ENCODE measurements at places on chromosomes 7 and 10.

- peak; percentile 55 for DNase-seq
These were observed 85.9 kb upstream of the MKI67 start for GRCh38 chr10:128211953-128212727.

- DNase-seq: no peak
These were observed 460.1 kb downstream of the MAGI2 start for GRCh38 chr7:78993341-78993740.

DNA sequence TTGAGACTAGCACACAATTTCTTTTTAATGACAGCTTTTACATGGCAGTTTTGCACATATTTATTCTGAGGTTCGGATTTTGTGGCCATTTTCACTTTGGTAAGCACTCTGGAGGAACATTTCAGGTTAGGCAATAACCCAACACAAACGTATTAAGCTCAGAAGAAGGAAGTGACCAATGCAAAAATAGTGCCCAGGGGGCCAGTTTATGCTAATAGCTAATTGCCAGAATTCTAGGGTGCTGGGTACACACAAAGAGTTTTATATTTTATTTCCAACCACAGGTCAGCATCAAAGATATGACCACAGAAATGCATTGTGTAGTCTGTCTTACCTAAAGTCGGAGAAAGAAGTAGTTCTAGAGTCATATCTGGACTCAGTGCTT lies 8.4 kb upstream of the AGR2 start:
- no peak for DNase-seq

DNA sequence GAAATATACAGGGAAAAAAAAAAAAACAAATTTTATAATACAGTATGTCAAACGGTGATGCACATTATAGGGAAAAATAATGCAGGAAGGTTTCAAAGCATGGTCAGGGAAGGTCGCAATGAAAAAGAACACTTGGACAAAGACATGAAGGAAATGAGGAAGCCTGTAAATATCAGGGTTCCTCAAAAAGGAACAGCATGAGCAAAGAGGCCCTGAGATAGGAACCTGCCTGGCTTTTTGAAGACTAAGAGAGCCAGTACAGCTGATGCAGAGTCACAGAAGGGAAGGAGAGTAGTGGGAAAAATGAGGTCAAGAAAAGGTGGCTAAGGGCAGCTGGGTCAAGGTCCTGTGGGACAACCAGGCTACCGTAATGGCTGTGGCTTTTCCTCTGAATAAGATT lies 1.9 kb downstream of the VPS41 start:
- no peak for DNase-seq

GRCh38 chr10:131233611-131234258 lies 77.8 kb downstream of the TCERG1L start:
- no peak for DNase-seq

DNA sequence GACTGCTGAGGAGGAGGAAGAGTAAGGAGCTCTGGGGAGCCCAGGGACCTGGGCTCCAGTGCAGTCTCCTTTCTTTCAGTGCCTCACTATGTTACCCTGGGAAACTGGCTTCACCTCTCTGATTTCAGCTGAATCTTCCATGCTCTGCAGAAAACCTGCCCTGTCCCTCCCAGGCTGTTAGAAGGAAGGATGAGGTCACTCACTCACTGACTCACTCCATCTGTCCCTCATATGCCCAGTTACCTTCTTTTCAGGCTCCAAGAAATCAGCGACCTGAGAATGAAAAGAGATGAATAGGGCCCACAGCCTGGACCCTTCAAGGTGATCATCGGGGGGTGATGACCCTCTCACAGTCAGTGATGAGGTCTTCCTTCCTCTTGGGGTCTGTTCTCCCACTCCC lies 481 bp downstream of the SFTPA2 start:
- DNase-seq: no peak

GRCh38 chr10:88386821-88387773 lies 196.0 kb downstream of the RNLS start:
- DNase-seq: no peak

DNA sequence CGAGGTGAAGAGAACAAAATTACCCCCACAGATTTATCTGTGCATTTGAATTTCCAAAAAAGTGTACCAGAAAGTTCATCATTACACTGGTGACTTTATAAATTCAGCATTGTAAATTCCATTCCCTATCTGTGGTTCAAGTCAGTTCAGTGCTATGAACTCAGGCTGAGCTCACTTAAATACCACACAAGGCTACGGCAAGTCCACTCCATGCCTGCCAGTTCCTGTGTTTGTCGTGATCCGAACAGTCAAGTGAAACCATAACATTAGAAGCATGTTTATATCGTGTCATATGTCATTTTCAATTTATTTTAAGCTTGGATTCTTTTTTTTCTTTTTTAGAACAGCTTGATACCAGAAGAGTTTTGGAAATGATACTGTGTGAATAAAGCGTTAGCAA lies 14.8 kb downstream of the MBL2 start:
- DNase-seq: no peak

DNA sequence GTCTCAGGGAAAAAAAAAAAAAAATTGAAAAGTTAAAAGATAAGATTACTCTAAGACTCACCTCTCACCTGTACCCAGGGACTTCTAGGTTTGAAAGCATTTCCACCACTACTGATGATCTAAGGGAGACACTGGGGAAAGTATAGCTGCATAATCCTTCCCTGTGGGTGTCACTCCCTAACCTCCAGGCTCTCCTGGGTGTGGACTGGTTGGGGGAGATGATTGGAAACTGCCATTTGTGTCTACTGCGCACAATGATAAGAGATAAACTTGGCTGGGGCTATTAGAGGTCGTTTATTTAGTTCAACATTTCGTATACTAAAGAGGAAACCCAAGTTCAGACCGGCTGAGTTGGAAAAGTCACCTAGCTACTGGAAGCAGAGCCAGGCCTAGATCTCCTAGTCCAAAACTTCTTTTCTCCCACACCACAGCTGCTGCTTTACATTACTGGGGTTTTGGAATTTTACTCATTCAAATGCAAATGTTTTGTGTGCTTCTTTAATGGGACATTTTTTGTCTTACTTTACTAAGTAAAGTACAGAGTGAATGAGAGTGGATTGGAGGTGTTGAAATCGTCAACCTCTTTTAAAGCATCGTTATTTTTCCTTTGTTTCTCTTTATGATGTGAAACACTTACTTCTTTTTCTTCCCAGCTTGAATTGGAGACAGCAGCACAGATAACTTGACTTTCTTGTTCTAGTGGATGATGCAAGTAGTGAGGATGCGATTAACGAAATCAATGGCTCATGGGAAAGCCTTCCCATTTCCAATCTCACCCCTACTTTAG lies 22.3 kb upstream of the SEC61G start:
- DNase-seq: no peak

- DNase-seq: no peak
These were observed 10.5 kb downstream of the CRCP start for GRCh38 chr7:66125052-66125694.

- no peak for DNase-seq
These were observed 18.4 kb downstream of the CTBP2 start for GRCh38 chr10:125141860-125142484.

GRCh38 chr7:135368416-135369186 lies 135.0 kb downstream of the STRA8 start:
- no peak for DNase-seq

- no peak for DNase-seq
These were observed 46.1 kb upstream of the APBB1IP start for GRCh38 chr10:26391701-26392695.

GRCh38 chr10:16735671-16736070 lies 81.6 kb downstream of the RSU1 start:
- DNase-seq: no peak

GRCh38 chr10:109430799-109431198 lies 492.5 kb downstream of the XPNPEP1 start:
- DNase-seq: no peak

GRCh38 chr10:24723386-24723787 lies 300 bp downstream of the ARHGAP21 start:
- DNase-seq: no peak

- DNase-seq: no peak
These were observed 12.6 kb upstream of the COL1A2 start for GRCh38 chr7:94382132-94382531.

GRCh38 chr7:51850126-51850525 lies 533.5 kb upstream of the COBL start:
- no peak for DNase-seq

DNA sequence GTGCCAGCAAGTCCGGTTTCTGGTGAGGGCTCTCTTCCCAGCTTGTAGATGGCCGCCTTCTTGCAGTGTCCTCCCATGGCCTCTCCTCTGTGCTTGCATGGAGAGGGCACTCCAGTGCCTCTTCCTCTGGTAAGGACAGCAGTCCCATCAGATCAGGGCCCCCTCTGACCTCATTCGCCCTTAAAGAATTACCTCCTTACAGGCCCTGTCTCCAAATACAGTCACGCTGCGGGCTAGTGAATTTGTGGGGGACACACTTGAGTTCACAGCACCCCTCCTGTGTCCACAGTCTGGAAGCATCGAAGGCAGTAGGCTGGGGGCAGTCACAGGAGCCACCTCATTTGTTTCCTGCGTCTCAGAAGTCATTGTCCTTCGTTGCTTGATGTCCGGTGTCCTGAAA lies 54.6 kb downstream of the LHPP start:
- no peak for DNase-seq

GRCh38 chr7:5429857-5430611 lies 6.4 kb upstream of the TNRC18 start:
- DNase-seq: no peak

DNA sequence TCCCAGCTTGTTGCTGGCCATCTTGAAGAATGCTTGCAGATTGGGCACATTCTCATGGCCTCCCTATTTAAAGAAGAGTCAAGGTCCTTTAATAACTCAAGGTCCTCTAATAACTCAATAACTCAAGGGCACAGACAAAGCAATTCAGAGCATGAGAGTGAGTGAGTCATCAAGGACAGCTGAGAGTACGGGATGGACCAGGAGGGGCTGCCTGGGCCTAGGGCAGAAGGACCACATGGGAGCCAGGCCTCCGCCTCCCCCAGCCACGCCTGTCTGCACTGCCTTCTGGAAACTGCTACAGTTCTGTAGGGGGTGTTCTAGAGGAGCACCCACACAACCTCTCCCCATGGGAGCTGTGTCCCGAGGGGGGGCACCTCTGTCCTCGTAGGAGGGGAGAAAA lies 48.9 kb downstream of the ZNF503 start:
- DNase-seq: no peak

GRCh38 chr10:86863484-86863842 lies 94.0 kb downstream of the MMRN2 start:
- DNase-seq: no peak

DNA sequence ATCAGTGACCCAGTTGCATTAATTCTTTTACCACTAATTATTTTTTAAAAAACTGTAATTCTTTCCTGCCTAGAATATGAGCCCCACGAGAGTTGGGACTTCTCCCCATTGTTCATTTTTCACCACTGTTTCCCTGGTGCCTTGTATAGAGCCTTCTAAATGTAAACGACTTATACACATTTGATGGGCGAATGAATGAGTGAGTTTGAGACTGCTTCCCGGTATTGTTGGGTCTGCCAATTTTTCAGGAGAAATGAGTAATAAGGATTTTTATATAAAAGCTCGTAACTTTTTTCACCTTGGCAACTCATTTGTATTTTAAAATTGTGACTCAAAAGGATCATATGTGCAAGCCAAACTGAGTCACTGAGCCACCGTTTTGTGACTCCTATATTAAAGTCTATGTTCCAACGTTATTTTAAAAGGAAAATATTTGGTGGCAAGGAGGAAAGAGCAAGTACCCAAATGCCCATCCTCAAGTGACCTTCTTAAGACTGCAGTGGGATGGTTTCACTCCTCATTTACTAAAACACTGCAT lies 621.3 kb downstream of the KCNMA1 start:
- no peak for DNase-seq

GRCh38 chr10:124220547-124220946 lies 127.1 kb upstream of the CHST15 start:
- no peak for DNase-seq

GRCh38 chr10:86970162-86970981 lies 2.1 kb downstream of the ADIRF start:
- no peak for DNase-seq

DNA sequence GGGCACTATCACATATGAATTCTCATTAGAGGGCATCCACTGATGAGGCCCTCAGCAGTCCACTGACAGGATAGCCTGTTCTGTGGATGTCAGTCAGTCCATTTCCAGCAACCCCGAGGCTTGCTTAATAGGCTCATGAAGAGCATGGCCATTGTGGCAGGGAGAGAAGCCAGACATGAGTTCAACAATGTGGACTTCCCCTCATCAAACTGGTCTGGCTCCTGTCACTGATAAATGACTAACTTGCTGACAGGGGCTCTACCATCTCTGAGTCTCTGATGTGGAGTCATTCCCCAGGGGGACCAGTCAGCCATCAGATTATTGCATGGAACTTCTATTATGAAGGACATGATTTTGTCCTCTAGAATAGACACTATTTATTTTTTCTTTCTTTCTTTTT lies 19.8 kb upstream of the TRIL start:
- no peak for DNase-seq

GRCh38 chr10:51397695-51398094 lies 301.7 kb downstream of the CSTF2T start:
- no peak for DNase-seq

DNA sequence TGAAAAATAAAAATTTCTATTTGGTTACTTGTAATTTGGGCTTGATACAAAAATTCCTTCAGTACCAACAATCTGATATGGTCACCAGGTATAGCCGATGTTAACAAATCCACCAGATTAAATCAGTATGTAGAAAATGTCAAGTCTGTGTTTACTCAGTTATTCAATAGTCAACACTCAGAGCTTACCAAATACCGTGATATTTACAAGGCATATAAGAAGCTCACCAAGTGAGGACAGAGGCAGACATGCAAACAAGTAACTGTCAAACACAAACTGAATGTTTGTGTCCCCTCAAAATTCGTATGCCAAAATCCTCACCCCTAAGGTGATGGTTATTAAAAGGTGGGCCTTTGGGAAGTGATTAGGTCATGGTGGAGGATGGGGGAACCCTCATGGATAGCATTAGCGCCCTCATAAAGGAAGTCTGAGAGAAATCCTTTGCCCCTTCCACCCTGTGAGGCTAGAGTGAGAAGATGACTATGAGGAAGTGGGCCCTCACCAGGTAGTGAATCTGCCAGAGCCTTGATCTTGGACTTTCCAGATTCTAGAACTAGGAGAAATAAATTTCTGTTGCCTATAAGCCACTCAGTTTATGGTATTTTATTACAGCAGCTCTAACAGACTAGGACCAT lies 63.1 kb downstream of the TES start:
- no peak for DNase-seq

All from activated CD8-positive, alpha-beta memory T cell treated with anti-CD3 and anti-CD28 coated beads for 4 hours (primary cell).